ENCODE measurements at places on chromosomes 16 and 17.

DNA sequence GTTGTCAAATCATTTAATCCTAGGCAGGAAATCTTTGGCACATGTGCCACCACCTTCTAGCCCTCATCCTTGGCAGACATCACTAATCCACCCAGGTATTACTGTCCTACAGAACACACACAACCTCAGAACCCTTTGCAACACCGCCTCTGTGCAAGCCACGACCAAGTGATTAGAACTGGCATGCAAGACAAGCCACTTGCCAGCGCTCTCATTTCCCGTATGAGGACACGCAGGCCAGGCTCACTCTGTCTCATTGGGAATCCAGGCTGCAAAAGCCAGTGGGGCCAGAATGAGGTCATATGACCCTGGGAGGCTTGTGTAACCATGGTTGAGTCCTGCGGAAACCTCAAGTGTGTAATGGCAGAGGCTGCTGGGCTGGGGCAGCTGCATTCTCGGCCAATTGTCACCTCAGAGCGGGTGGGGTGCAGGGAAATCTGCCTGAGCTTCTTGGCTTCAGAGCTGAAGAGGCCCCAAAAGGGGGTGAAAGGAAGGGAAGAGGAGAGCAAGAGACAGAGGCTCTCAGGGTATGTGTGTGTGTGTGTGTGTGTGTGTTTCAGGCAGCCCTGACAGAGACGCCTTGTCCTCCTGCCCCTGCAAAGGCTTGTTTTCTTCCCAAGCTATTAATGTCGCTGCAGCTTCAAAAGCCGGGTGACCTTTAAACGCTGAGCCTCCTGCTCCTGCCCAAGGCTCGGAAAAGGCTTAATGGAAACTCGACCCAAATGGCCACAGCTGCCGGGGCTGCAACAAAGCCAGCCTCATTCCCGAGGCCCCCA, 43.2 kb upstream of the MRPS23 start:
- peak; percentile 99 for DNase-seq

- DNase-seq: no peak
Measured at GRCh38 chr16:27703545-27703944, 153.6 kb downstream of the KATNIP start.

DNA sequence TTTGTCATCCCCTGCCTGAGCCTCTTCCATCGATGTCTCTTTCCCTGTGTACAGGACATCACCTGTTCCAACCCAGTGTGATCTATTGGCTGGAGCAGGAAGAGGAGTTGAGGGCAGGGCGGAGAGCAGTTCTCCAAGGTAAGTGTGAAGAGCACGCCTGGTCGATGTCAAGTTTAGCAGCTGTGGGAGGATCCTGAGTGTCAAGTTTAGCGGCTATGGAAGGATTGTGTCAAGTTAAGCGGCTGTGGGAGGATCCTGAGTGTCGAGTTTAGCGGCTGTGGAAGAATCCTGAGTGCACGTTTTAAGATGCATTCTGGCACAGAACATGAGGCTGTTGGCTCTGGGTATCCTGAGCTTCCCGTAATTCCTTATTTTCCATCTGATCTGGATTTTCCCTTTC, 7.2 kb downstream of the ZNF778 start:
- DNase-seq: no peak

GRCh38 chr16:27965801-27966200, 97.7 kb downstream of the GSG1L start:
- no peak for DNase-seq

DNA sequence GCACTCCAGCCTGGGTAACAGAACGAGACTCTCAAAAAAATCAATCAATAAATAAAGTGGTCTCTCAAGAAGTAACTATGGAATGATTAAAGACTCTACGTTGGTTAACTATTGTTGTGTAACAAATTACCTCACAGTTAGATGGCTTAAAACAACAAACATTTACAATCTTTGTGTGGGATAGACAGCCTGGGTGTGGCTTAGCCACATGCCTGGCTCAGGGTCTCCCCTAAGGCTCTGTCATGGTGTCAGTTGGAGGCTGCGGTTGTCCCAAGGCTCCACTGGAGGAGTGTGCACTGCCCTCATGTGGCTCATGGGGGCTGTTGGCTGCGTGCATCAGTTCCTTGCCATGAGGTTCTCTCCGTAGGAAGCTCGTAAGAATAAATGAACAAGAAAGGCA, 294.5 kb downstream of the SNX29 start:
- no peak for DNase-seq

DNA sequence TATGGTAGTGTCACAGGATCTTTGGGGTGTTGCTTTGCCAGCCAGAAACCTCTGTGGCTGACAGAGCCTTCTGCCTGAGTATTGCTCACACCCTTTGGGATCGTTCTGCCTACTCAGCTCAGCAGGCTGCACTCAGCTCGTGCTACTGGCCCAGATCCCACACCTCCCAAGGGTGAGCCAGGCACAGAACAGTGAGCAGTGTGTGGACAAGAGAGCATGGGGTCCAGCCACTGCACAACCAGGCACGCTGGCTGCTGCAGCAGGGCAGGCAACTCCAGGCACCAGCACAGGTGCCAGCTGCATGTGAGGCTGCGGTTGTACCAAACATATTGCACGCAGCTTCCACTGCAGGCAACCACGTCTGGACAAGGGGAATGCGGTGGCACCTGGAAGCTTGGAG, 84.9 kb downstream of the CYB561 start:
- no peak for DNase-seq
